ENCODE measurements at places on chromosomes 1 and 21. TPM values are rescaled to one million over a fixed set of nuclear protein-coding genes. Genes with fewer than 3 reads are reported as not detected.

GRCh38 chr1:81714636-81715035 is 86.1 kb upstream of the ADGRL2 start:
- DNase-seq: no peak

DNA sequence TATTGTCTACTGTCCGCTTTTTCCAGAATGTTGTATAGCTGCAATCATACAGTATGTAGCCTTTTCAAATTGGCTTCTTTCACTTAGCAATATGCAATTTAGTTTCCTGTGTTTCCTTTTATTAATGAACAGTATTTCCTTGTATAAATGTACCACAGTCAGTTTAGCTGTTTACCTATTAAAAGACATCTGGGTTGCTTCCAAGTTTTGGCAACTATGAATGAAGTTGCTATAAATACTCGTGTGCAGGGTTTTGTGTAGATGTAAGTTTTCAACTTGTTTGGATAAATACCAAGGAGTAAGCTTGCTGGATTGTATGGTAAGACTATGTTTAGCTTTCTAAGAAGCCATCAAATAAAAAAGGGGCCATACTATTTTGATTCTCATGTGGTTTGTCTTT is 24.4 kb upstream of the KCNJ6 start:
- DNase-seq: no peak

G0S2 gene
- total RNA-seq: 1.2 TPM

TEKT2 gene
- total RNA-seq: not detected

TSPAN1 gene
- not detected for total RNA-seq

LYPD8 gene
- total RNA-seq: not detected

All from CD4-positive, alpha-beta memory T cell (primary cell).